ENCODE measurements at places on chromosomes 2 and 18.
A peak's percentile ranks its signal among the peaks of the same experiment; 100 is the strongest.

DNA sequence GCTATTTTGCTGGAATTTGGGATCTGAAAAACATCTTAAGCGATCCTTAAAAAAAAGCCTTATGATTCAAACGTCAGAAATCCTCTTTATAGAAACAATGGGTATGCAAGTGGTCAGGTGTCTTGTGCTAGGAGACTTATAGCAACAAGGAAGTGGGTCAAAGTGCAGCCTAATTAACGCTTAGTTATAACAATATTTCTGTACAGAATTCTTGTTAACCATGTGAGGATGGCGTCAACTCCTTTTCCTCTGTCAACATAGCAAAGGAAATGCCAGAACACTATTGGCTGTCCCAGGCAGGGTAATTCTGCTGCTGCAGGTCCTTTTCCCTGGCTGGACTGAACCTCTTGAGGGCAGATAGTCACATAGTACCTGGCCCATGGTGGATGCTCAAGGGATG lies 189.4 kb downstream of the MSH2 start:
- no peak for DNase-seq

DNA sequence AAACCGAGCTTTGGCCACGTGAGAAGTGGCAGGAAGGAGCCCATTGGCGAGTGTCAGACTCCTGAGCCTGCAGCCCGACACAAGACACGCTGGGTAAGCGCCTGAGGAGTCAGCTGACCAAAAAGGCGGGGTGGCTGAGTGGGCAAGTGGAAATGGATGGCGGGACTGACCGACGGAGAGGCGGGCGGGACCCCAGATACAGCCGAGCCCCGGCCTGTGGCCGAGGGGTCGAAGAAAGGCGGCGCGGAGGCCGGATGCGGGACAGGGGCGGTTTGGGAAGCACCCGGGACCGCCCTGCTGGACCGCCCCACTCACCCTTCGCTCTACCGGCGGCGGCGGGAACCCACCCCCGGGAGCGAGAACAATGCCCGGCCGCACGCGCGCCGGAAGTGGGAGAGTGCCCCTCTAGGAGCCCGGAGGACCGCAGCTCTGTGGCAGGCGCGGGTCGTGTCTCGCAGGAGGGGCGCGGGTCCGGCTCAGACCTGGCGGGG lies 22.8 kb downstream of the ZSCAN30 start:
- peak; percentile 7 for DNase-seq

DNA sequence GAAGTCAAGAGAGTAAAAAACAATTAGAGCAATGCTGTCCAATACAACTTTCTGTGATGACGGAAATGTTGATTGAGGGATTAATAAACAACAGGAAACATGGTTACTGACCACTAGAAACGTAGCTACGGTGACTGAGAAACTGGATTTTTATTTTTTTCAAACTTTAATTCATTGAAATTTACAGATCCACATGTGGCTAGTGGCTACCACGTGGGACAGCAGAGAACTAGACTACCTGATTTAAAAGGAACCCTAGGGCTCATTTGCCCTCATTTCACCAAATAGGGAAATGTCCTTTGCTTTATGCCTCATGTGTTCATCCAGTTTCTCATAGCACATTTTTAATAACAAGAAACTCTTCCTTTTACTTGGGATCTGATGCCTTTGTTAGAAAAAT lies 413.0 kb downstream of the TGIF1 start:
- DNase-seq: no peak

DNA sequence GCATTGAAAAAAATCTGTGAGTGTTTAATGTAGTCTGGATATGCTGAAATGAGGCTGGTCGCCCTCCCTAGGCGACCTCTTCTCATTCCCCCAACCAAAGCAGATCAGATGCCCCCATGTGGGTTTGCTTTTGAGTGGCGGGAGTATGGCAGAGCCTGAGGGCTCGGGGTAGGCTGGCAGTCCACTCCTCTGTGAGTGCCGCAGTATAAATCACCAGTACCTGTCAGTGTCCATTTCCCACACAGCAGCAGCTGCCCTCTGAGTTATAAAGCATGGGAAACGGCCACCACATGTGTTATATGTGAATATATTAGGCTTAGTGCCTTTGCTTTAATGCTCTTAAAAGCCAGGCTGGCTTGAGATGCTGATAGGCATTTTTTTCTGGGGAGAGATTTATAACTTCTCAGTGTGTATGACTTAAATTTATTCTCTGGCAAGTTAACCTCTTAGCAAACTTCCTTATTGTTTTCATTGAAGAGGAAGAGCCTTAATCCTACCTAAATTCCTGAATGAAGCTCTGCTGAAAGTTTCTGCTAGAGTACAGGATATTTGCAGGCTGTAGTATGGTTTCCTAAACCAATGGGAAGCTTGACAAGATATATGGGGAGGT lies 3.8 kb downstream of the DCC start:
- no peak for DNase-seq

DNA sequence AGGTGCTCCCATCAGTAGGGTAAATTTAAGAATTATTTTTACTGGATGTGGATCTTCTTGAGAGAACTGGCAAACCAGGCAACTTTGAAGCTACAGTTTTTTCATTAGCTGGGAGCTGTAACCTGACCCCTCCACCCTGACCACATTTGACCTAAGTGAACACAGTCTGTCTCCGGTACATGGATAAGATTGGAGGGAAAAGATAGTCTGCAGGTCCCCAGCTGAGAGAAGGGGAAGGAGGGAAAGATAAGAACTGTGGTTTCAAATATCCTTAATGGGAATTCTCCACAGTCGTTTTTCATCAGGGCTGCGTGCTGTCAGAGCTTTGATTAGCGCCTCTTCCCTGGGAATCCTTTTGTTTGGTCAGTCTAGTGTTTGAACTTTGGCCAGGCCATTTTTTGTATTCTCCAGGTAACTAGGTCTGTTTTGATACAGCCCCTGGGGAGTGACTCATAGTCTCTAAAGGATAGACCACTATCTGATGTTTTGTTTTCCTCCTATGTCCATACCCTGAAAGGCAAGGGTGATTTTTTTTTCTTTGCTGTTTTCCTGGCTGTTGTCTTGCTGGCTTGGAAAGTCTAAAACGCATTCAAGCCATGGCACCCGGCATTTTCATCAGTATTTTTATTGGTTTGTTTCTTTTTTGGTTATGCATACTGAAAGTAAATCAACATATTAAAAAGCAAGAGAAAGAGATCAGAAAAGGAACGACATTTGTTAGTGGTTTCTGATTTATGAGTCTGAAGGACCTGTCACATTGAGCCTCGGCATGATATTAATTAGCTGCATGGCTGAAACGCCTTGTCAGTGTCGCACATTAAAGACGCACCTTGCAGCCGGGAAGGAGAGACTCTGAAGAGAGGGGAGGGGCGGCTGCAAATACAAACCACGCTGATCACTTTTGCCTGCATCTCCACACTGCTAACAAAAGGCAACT lies 183.4 kb upstream of the FN1 start:
- DNase-seq: peak; percentile 95

GRCh38 chr2:232038251-232038880 lies 76.9 kb downstream of the DIS3L2 start:
- DNase-seq: no peak

- DNase-seq: peak; percentile 41
Measured at GRCh38 chr2:47535996-47536395, 133.0 kb downstream of the MSH2 start.

- DNase-seq: no peak
Measured at GRCh38 chr2:217521820-217522219, 481.0 kb downstream of the TNS1 start.

DNA sequence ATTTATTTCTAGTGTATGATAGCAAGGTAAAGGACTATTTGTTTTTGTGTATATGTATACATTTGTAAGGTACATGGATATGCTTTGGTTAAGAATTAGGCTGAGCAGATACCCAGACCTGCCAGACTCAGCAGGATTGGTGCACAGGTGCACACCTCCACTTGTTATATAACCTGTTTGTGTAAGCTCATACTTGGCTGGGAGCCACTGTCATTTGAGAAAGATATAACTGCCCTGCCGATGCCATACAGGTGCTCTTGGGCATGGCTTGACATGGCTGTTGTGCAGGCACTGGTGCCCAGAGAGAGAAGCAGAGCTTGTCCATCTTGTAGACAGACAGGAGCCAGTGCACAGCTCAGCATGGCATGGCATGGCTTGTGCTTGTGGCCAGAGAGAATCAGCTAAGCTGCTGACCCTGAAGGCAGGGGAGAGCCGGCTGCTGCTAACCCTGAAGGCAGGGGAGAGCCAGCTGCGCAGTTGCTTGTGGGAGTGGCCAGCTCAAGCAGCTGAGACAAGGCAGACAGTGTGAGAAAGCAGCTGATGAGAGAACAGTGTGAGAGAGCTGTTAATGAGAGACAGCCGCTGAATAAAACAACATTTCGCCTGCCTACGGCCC lies 136.5 kb downstream of the RNF144A start:
- no peak for DNase-seq

GRCh38 chr2:20465716-20466394 lies 19.0 kb downstream of the RHOB start:
- DNase-seq: no peak

DNA sequence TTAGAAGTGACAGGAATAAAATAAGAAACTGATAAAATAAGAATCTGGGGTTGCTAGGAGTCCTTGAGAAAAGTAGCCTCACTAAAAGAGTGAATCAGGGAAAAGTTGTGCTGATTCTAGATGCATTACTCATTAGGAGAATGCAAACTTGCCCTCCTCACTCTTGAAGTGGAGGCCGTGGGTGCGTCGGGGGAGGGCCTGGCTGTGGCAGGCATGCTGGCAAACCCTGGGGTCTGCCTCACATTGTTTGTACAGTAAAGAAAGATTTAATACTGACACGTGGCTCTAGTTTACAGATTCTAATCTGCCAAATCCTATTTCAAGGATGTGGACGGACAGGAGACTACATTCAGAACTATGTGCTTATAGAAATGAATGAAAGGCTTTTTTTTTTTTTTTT lies 41.9 kb downstream of the TANC1 start:
- DNase-seq: peak; percentile 64

- DNase-seq: no peak
Measured at GRCh38 chr18:63975628-63976027, 5.7 kb downstream of the SERPINB8 start.

DNA sequence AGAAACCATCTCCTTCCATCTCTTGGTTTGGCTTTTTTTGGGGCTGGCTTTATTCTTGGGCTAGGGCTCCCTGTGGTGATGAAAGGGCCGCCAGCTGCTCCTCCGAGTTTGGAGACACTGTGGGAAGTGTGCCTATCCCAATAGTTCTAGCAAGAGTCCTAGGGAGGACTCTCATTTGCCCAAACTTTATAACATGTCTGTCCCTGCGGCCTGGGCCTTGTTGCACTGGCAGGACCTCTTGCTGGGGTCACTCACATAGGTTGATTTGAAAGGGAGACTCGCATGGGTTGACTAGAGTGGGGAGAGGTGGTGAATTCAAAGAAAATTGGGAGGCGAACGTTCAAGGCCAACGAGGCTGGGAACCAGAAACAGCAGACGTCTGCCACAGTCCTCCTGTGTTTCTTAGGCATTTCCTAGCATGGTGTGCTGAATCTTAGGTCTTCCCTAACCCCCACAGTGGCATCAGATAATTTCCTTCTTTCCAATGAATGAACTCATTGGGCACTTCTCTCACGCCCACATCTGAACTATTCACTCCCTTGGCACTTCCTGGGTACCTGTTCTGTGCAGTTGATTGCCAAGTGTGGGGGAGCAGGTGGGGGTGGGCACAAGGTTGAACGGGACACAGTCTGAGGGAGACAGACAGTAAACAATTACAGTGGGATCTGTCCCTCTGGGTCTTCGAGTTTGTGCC lies 26.8 kb downstream of the NIFK start:
- no peak for DNase-seq

DNA sequence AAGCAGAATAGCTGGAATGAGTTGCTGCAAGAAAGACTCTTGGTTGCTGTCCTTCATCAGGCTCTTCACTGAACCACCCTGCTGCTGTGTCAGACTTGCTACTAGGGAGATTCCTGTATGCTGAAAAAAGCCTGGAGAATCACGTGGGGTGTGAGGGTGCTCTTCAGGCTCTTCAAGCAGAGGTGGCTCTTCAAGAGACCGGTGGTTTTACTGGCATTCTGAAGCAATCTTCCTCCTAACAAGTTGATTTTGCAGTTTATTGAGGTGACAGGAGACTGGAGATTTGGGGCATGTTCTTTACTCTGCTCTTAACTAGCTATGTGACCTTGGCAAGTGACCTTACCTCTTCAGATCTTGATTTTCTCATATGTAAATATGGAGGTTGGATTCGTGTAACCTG lies 14.1 kb downstream of the TMEM178A start:
- DNase-seq: no peak

DNA sequence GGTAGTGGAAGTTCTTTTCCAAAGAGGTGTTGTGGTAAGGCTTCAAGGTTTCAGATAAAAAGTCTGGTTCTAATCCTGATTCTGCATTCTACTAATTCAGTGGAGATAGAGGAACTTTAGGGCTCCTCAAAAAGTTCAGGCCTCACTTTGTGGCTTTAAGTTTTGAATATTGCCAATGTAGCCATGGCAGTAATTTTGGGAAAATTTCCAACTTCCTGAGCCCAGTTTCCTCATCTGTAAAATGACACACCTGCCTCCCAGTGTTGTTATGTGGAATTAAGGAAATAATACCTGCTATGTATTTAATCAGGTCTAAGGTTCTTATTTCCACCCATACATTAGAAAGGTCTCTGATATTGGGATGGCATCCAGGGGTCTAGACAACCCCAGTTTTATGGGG lies 147.6 kb upstream of the ITGA6 start:
- no peak for DNase-seq

GRCh38 chr2:68225119-68225632 lies 27.2 kb downstream of the PPP3R1 start:
- DNase-seq: peak; percentile 16

- DNase-seq: no peak
Measured at GRCh38 chr2:18479947-18480369, 80.5 kb downstream of the RDH14 start.

DNA sequence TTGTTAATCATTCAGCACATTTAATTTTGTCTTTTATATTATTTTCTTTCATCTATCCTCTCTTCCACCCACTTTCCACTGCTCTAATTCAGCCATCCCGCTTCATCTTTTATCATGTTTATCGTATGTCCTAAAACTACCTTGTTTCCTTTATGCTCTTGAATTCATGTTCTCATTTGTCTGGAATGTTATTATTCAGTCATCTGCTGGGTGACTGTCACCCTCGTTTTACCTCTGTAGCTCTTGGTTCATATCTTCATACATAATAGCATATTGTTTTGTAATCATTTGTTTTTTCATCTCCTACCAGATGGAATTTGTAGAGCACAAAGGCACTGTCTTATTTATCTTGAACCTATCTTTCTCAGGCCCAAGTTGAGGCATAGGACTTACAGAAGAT lies 37.0 kb downstream of the SMCHD1 start:
- no peak for DNase-seq
